ENCODE measurements at places on chromosomes 4 and X. TPM values are rescaled to one million over a fixed set of nuclear protein-coding genes. Genes with fewer than 3 reads are reported as not detected.

- H3K4me3 ChIP-seq, result no peak overlapping the region
- H3K4me1 ChIP-seq, result no peaks in the 10 kb centered on the region
- no peak for DNase-seq
These were observed 138.8 kb upstream of the MSX1 start for GRCh38 chr4:4720646-4721045.

GRCh38 chr4:183409934-183410333 lies 34.5 kb upstream of the CDKN2AIP start:
- H3K4me1 ChIP-seq, result peaks cover 7% of the 10 kb centered on the region
- H3K4me3 ChIP-seq, result no peak overlapping the region

Gene GPR78
- total RNA-seq, result not detected

DNA sequence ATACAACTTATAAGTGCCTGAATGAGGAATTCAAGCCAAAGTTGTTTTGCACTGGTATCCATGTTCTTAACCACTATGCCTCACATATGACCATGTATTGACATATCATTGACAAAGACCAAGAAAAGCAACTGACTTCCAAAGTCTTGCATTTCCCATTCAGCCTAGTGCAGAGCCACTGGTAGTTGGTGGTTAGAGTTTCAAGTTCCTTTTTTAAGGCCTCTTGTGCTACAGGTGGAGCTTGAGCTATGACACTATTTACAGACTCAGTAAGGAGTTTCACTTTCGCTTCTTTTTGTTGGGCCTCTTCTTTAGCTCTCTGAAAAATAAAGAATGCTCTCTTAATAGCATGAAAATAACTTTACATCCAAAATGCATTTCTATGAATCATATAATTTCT lies 763.0 kb downstream of the DMD start:
- peak; percentile 8 for DNase-seq
- no peaks in the 10 kb centered on the region for H3K36me3 ChIP-seq
- H3K4me3 ChIP-seq, result no peak overlapping the region
- H3K27me3 ChIP-seq, result no peaks in the 10 kb centered on the region

- H3K36me3 ChIP-seq, result no peaks in the 10 kb centered on the region
- H3K27me3 ChIP-seq, result peaks cover 2% of the 10 kb centered on the region
- no peak overlapping the region for H3K27ac ChIP-seq
- no peak overlapping the region for H3K4me3 ChIP-seq
- H3K4me1 ChIP-seq, result no peaks in the 10 kb centered on the region
These were observed 65.4 kb downstream of the SPRY1 start for GRCh38 chr4:123462007-123462406.

DNA sequence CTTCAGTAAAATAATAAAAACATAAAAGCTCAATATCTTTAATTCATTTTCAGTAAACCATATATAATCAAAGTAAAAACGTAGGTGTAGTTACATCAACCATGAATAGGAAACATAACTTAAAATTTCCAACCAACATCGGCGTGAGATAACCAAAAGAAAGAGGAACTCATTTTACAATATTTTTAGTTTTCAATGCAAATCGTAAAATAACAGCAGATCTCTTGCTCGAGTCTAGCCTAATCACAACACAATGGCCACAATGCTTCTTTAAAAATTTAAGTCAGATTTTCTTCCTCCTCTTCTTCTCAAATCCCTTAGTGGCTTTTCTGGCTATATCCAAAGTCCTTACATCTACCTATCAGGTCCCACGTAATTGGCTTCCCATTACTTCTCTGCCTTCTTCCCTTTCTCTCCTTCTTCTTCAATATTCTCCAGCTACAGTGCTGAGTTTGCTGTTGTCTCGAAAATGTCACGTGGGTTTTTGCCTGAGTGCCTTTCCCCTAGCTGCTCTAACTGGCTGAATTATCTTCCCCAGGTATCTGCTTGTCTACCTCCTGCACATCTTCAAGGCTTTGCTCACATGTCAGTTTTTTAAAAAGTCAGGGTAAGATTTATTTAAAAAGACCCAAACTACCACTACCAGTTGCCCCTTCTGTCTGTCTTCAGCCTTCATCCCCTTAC lies 90.9 kb upstream of the BANK1 start:
- H3K4me3 ChIP-seq, result no peak overlapping the region
- no peaks in the 10 kb centered on the region for H3K36me3 ChIP-seq
- DNase-seq, result no peak
- no peak overlapping the region for H3K27ac ChIP-seq
- H3K27me3 ChIP-seq, result peaks cover 6% of the 10 kb centered on the region

DNA sequence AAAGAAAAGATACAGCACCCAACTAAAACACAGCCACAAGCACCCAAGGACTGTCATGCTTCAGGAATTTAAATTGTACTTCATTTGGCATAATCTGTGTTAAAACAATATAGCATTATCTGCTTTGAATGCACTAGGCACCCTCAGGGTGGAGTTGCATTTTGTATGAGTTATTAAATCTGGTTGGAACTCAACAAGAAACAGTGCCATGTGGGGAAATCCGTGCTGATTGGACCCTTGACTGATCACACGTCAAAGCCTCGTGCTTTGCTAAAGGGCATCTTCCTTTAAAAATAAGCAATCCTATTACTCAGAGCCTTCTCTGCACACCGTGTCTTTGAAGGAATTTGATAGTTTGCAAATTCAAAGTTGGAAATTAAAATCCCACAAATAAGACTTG lies 35.4 kb downstream of the IGFBP7 start:
- no peak overlapping the region for H3K27ac ChIP-seq
- peaks cover 21% of the 10 kb centered on the region for H3K27me3 ChIP-seq
- no peak overlapping the region for H3K4me3 ChIP-seq
- no peaks in the 10 kb centered on the region for H3K4me1 ChIP-seq
- H3K36me3 ChIP-seq, result no peaks in the 10 kb centered on the region
- DNase-seq, result no peak

Gene EMD
- total RNA-seq, result 75.8 TPM

Gene SEPTIN11
- 28.3 TPM for total RNA-seq

- no peak overlapping the region for H3K27ac ChIP-seq
- DNase-seq, result no peak
- no peak overlapping the region for H3K4me3 ChIP-seq
- no peaks in the 10 kb centered on the region for H3K27me3 ChIP-seq
These were observed 290.8 kb upstream of the GIMD1 start for GRCh38 chr4:106659371-106659770.

DNA sequence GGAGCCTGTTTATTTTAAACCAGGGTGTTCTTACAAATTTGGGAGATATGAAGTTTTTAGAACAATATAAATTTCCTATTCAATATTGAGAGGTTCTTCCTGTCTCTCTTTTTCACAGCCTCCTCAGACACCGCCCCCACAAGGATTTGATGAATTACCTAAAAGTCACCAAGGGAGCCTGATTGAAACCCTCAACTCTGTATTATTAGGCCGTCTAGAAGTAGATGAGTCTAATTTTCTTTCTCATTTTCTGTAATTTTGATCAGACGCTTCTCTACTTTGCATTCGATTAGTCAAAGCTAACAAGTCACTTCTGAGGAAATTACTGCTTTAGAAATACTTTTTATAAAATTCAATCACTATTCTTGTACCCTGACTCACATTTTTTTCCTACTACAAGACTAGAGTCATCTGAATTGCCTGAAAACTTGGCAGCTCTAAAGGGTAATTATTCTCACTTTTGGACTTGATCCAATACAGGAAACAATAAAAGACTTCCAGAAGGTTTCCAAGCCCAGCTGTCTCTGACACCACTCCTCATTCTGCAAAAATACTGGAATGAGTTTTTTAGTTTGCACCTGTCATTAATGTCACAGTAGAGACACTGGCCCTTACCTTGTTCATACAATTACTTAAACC lies 111.2 kb downstream of the ELOVL6 start:
- H3K4me3 ChIP-seq, result no peak overlapping the region
- H3K36me3 ChIP-seq, result peaks cover 2% of the 10 kb centered on the region
- H3K27me3 ChIP-seq, result no peaks in the 10 kb centered on the region
- peaks cover 57% of the 10 kb centered on the region for H3K4me1 ChIP-seq

Gene MAGEB1
- not detected for total RNA-seq

DNA sequence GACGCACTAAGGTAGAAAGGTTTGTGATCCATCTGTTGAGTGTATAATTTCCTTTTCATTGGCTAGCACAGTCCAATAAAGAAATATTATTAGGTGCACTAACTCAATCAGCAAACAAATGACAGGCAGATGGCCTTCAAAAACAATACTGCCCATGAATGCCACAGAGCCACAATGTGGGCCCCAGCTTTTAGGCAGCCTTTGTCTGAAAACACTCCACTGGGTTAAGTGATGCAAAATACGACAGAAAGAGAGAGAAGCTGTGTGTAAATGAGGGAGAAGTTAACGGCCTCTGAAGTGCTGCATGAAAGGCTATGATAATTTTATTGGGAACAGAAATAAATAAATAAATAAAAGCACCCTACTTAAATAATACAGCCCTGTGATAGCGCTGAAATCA lies 274.6 kb downstream of the NKX6-1 start:
- no peaks in the 10 kb centered on the region for H3K27me3 ChIP-seq
- H3K4me1 ChIP-seq, result no peaks in the 10 kb centered on the region
- no peaks in the 10 kb centered on the region for H3K36me3 ChIP-seq
- no peak for DNase-seq
- no peak overlapping the region for H3K27ac ChIP-seq

Gene PHKA1
- total RNA-seq, result 3.8 TPM

GRCh38 chrX:10648614-10649013 lies 28.2 kb upstream of the MID1 start:
- H3K4me1 ChIP-seq, result no peaks in the 10 kb centered on the region
- H3K4me3 ChIP-seq, result no peak overlapping the region
- no peaks in the 10 kb centered on the region for H3K27me3 ChIP-seq
- H3K27ac ChIP-seq, result no peak overlapping the region

DNA sequence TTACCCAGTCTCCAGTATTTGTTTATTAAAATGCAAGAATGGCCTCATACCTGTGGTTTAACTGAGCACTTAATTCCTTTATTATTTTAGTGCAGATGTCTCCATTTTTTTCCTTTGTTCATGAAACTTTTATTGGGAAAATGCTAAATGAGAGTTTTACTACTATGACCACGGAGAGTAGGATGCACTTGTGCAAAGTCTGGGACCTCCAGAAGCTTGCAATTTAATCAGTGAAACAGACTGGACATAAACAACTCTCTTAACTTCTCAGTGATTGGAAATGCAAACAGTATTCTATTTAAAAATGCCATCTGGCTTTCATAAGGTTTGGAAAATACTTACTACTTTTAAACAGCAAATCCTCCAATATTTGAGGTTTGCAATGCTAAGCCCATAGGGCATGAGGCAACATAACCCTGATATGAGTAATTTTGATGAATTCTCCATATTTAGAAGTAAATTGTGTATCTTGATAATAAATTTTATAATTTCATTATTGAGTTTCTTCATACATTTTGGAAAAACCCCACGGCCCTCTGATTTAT lies 718.7 kb upstream of the MAGEB2 start:
- H3K27ac ChIP-seq, result no peak overlapping the region
- DNase-seq, result no peak

Gene STEEP1
- total RNA-seq, result 20.4 TPM

Gene USP17L30
- not detected for total RNA-seq

DNA sequence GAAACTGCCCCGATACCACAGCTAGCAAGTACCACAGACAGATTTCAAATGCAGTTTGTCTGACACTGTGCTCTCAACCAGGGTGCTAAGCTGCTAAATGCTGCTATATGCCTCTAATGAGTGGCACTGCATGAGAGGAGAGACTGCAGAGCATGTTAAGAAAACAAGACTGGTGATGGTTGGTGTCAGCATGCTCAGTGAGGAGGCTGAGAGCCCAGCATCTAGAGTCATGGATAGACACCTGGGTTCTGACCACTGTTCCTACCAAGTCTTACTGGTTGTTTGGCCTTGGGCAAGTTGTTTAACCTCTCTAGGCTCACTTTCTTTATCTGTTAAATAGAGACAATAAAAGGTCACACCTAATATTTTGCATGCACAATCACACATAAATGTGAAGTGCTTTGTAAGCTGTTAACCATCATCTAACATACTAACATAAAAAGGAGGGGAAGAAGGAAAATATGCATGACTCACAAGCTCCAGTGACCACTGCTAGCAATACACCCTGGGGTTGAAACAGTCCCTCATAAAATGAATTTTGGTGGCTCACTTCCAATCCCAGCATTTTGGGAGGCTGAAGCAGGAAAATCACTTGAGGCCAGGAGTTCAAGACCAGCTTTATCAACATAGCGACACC lies 20.7 kb downstream of the HHIP start:
- no peaks in the 10 kb centered on the region for H3K36me3 ChIP-seq
- no peaks in the 10 kb centered on the region for H3K4me1 ChIP-seq
- no peaks in the 10 kb centered on the region for H3K27me3 ChIP-seq
- no peak overlapping the region for H3K27ac ChIP-seq
- DNase-seq, result no peak

DNA sequence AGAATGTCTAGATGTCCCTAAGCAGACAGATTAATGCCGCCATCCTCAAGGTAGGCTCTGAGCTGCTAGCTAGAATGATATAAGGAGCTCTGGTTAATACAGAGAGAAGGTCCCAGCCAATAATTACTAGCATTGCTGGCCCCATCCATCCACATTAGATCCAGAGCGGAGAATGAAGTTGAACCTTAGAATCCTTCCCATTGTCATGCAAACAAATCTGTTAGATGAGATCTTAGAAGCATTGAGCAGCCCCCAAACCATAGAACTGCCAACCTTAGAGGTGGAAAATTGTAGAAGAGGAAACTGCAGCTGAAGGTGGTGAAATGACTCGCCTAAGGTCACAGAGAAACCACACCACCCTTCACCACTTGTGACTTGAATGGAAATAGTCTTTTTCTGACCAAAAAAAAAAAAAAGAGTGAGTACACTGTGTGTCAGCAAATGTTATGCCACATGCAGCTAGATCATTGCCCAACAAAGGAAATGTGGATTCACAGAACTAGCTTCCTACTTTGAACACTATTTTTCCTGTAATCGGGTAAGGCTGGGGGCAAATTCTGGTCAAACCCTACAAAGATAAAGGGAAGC lies 162.1 kb downstream of the SMIM20 start:
- peaks cover 15% of the 10 kb centered on the region for H3K36me3 ChIP-seq
- peak overlapping the region; percentile 34 for H3K4me3 ChIP-seq
- peak; percentile 81 for DNase-seq
- H3K27me3 ChIP-seq, result no peaks in the 10 kb centered on the region
- peak overlapping the region; percentile 96 for H3K27ac ChIP-seq

DNA sequence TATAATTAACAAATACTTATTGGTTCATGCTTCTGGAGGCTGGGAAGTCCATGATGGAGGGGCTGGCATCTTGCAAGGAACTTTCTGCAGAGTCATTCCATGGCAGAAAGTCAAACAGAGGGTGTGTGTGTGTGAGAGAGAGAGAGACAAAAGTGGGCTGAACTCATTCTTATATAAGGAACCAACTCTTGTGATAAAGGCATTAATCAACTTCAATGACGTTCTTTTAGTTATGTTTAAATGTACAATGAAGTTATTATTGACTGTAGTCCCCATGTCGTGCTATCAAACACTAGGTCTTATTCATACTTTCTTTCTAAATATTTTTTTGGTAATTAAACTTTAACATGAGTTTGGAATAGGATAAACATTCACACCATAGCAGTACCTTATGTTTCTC lies 1408.8 kb downstream of the STIM2 start:
- no peak overlapping the region for H3K4me3 ChIP-seq
- no peak overlapping the region for H3K27ac ChIP-seq
- H3K27me3 ChIP-seq, result no peaks in the 10 kb centered on the region

GRCh38 chr4:911871-912490 lies 20.1 kb downstream of the GAK start:
- peaks cover 24% of the 10 kb centered on the region for H3K4me1 ChIP-seq
- DNase-seq, result no peak
- no peak overlapping the region for H3K27ac ChIP-seq

Gene FAM156B
- total RNA-seq, result 13.0 TPM

- no peaks in the 10 kb centered on the region for H3K36me3 ChIP-seq
- no peak for DNase-seq
- H3K4me1 ChIP-seq, result peaks cover 21% of the 10 kb centered on the region
- H3K27me3 ChIP-seq, result no peaks in the 10 kb centered on the region
- H3K27ac ChIP-seq, result peak overlapping the region; percentile 53
- H3K4me3 ChIP-seq, result peak overlapping the region; percentile 43
These were observed 2.2 kb downstream of the FUNDC2 start for GRCh38 chrX:155028877-155029291.
